ENCODE measurements at places on chromosomes 6 and 20.

DNA sequence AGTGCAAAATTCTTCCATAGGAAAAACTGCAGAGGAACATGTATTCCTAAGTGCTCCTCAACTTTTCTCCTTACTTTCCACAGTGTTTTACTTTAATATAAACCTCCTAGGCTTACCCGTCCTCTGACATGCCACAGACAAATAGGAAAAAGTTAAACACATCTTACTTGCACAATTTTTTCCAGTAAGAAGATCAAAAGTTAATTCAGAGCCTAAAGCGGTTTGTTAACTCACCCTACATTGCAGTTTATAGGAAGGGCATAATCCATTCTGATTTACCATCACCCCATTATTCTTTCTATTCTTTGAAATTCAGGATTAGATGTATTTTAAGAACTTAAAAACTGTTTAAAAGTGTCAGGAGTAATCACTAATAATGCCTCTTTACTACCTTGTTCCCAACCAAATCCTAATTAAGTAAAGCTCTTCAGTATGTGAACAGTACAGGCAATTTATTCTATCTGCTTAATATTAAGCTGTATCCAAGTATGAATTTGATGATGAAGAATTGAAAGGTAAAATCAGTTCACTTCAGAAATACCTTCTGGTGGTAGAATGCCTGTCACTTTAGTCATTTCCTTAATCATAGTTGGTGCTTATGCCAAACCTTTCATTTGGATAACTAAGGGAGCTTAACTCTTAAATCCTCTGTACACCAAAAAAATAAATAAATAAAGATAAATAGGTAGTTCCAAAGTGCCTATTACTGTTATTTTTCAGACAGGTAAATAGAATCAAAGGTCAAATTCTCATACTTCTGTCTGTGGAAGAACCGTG lies 292.0 kb downstream of the ALDH8A1 start:
- DNase-seq, result no peak

DNA sequence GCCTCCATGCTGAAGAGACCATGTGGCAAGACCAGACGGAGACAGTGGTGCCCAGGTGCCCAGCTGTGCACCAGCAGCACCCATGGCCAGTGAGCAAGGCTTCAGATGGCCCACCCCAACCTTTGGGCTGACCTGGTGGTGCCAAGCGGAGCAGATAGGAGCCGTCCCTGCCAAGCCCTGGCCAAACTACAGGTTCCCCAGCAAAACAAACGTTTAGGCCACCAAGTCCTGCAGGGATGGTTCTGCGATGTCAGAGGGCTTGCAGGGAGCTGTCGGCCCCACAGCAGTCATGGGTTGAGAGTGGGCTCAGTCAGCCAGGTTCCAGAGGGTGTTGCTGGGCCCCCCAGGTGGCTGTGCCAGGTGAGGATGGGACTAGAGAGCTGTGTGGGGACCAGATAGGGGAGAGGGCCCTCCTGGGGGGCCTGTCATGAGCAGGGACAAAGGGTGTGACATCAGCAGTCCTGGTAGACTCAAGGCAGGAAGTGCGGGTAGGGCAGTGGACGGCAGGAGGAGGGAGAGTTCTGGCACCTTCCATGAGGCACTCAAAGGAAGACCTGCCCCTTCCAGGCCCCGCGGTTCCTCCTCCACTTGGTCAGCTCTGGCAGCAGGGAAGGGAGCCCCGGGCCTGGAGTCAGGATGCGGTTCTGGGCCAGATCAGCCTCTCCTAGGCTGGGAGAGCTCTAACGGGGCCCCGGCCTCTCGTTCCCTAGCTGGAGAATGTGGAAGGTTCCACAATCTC lies 342.4 kb downstream of the ZFAND3 start:
- no peak for DNase-seq

- no peak for DNase-seq
These were observed 94.4 kb upstream of the PRDM1 start for GRCh38 chr6:105991561-105992314.

DNA sequence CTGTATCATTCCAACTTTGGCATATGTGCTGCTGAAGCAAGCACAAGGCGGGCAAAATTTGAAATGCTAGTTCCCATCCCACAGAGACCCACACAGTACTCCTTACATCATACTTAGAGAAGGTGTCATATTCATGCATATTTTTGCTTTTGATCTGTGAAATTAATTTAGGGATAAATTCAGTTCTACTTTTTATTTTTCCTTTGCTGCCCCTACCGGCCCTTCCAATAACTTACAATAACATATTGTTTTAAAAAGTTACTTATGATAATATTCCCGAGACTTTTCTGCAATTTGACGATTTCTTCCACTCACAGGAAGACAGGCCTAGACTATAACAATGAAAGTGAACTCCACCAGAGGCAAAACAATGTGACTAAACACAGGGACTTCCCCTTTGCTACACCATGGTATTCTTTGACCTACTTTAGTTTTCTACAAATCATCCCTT lies 35.0 kb downstream of the SESN1 start:
- DNase-seq, result no peak

GRCh38 chr6:89986650-89987074 lies 92.4 kb downstream of the GJA10 start:
- no peak for DNase-seq

DNA sequence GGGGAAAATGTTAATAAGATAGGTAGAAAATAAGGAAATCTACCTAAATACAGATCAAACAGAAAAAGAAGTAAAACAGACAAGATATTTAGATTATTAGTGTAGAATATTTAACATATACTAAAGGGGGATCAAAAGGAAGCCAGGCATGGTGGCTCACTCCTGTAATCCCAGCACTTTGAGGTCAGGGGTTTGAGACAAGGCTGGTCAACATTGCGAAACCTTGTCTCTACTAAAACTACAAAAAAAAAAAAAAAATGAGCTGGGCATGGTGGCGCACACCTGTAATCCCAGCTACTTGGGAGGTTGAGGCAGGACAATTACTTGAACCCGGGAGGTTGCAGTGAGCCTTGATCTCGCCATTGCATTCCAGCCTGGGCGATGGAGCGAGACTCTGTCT lies 55.5 kb downstream of the AFDN start:
- DNase-seq, result no peak

DNA sequence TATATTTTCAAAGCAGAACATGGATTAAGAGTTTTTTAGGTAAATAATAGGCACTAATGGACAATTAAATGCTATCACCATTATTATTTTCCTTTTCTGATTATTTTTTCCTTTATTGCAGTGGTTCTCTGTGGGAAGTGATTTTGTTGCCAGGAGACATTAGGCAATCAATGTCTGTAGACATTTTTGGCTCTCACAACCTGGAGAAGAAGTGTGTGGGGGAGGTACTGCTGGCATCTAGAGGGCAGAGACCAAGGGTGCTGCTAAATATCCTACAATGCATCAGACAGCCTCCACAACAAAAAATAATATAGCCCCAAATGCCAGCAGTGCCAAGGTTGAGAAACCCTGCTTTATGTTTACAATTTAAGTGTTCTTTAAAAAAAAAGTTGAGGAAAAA lies 8.3 kb downstream of the IFNGR1 start:
- DNase-seq, result no peak

- no peak for DNase-seq
These were observed 78.0 kb upstream of the SMIM8 start for GRCh38 chr6:87244380-87244779.

DNA sequence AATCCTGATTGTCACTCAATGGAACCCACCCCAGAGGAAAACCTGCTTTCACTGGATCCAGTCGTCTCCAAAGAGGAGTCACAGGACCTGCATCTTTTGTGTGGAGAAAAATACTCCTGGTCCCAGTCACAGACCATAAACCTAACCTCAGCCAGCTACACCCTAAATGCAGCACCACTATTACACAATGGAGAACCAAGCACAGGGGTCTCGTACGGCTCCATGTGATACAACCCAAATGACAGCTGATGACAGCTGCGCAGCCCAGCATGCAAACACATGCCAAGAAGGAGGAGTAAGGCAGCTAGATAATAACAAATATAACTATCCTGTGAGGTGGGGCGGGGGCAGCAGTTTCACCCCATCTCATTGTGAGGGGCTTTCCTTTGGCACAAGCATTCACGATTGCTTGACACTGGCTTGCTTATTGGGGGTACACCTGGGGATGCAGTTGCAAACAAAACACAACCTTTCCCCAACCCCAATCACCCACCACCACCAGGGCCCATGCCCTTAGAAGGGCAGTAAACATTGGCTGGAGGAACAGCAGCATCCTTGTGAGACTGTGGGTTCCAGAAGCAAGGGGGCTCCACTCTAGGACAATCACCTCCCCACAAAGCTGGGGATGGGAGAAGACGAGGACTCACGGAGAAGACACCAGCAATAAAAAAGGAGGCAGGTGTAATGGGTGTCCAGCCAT lies 51.5 kb downstream of the TRERF1 start:
- DNase-seq, result no peak

DNA sequence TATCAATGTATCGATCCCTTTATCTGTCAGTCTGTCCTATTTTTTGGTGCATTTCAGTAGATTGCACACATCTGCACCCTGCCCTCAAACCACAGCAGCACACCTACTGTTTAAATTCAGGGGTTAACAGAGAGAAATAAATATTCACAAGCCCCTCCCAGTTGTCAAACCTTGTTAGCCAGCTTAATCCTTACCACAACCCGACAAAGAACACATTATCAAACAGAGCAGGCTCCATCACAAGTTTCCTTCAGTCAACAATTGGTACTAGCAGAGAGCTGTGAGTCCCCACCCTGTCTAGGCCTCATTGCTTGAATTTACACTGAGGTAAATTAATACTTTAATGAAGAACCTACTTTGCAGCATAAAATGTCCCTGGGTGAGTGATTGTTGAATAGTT lies 249.8 kb downstream of the FNDC1 start:
- no peak for DNase-seq

DNA sequence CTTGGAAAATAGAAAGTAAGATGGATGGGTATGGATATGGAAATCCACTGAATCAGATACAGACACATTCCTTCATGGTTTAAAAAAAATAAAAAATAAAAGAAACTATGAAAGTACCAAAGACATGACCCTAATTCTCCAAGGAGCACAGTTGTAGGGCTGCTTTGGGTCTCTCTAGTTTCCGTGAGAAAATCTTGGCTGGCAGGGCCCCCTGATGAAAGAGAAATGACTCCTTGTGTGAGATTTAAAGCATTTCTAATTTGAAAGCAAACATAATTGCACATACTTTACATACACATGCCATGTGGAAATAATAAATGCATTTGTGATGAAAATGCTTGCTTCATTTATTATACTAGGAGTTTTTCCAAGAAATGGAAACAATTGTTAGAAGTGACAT lies 593.9 kb upstream of the BTBD3 start:
- no peak for DNase-seq

DNA sequence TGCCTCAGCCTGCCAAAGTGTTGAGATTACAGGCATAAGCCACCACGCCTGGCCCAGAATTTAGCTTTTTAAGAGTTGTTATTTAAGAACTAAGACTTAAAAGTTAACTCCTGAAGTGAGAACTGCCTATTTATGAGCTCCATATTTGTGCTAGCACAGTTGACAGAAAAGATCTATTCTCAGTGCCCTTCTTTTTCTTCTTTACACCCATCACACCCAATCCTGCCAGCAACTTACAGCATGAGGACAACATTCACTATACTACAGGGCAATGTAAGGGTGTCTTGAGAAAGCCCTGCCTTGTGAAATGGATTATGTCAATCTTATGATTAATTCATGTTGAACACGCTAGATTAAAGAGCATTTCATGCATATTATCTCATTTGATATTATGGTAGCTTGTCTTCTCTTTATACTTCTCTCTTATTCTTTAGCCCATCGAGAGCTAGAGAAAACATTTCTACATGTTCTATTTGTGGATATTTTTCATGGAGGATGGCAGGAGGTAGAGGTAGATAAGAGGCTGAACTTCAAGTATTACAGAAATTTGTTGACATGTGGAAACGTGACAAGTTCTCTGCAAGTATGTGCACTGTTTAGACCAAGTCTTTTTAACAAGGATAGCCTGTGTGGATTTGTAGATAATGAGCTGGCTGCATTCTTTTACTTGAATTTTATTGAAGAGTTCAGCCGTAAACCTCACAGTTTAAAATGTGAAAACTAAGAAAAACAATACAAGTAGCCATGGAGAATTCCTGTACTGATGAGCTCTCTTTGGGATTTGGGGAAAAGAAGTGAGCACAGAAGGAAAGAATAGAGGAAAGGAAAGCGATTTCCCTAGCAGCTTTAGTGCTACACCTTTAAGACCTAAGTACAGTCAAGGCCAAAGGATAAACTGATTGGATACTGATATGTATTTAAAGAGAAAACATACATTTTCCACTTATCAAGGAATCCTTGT lies 212.2 kb downstream of the ARHGAP18 start:
- no peak for DNase-seq

GRCh38 chr6:139508023-139508422 lies 133.6 kb upstream of the CITED2 start:
- no peak for DNase-seq

- no peak for DNase-seq
These were observed 53.6 kb upstream of the TNFAIP3 start for GRCh38 chr6:137813308-137813970.

DNA sequence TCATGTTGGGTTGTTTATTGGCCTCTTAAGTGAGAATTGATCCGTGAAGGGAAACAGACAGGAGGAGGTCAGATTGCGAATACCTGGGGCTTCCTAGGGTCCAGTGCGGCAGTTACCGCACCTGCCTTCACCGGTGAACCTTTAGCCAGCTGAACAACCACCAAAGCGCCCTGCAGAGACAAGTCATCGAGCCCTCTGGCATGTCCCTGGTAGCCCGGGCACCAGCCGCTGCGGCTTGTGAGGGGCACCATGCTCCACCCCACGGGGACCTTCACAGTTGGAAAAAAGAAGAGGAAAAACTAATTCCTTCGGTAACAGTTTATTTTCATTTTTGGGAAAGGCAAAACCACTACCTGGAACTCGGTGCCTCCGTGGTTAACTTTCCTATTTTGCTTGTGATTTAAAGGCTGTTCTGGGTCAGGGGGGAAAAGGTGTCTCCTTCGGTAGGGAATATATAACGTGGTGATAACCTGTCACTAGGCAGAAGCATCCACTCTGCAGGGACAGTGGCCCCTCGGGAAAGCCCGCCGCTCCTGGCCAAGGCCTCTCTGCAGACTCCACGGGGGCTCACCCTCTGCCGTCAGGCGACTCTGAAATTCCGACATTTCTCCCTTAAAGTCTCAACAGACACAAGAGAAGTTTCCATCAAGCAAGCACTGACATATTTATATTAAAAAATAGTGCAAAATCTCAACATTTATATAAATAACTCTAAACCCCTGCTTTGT lies 30.7 kb upstream of the ZBP1 start:
- no peak for DNase-seq

- no peak for DNase-seq
These were observed 167.6 kb upstream of the KCNK16 start for GRCh38 chr6:39490108-39490507.

GRCh38 chr20:63699466-63700198 lies 3.2 kb downstream of the TNFRSF6B start:
- no peak for DNase-seq

GRCh38 chr6:20197251-20197650 lies 15.0 kb downstream of the MBOAT1 start:
- no peak for DNase-seq
